Activated CD4-positive, CD25-positive, alpha-beta regulatory T cell treated with anti-CD3 and anti-CD28 coated beads, Interleukin-2, amount 50 U/mL, for 24 hours (primary cell): ENCODE measurements at places on chromosomes 16 and 17.
A peak's percentile ranks its signal among the peaks of the same experiment; 100 is the strongest.

DNA sequence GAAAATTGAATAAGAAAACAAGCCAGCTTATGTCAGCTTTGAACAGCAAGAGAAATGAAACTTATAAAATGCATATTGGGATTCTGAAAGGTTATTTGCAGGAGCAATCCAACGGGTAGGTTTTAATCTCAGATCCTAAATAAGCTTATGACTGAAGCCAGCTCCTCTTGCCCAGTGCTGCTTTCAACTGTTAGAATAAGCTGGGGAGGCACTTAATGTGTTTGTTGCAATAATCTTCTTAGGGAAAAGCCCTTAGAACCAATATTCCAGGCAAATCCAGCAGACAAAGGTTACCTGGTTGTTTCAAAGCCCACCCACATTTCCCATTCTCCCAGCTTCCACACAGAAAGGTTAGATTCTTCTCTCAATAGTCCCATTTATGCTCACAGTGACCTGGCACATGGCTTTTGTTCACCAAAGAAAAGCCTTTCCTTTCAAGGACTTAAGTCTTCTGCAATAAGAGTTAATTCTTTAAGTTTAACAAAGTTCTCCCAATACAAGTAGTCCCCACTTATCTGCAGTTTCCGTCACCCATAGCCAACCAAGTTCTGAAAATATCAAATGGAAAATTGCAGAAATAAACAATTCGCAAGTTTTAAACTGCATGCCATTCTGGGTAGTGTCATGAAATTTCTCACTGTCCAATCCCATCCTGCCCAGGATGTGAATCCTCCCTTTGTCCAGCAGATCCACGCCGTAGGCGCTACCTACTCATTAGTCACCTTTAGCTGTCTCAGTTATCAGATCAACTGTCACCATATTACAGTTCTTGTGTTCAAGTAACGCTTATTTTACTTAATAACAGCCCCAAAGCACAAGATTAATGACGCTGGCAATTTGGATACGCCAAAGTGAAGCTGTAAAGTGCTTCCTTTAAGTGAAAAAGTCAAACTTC lies 5.9 kb downstream of the TEX2 start:
- no peak for ATAC-seq

DNA sequence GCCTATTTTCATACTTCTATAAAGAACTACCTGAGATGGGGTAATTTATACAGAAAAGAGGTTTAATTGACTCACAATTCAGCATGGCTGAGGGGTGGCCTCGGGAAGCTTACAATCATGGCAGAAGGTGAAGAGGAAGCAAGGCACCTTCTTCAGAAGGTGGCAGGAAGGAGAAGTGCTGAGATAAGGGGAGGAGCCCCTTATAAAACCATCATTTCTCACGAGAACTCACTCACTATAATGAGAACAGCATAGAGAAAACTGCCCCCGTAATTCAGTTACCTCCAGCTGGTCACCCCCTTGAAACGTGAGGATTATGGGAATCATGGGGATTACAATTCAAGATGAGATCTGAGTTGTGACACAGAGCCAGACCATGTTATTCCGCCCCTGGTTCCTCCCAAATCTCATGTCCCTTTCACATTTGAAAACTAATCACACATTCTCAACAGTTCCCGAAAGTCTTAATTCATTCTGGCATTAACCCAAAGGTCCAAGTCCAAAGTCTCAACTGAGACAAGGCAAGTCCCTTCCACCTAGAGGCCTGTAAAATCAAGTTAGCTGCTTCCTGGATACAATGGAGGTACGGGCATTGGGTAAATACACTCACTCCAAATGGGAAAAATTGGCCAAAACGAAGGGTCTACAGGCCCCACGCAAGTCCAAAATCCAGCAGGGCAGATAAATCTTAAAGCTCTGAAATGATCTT lies 237.7 kb downstream of the CDH13 start:
- no peak for ATAC-seq

- no peak for ATAC-seq
Measured at GRCh38 chr17:82085931-82086764, 11.9 kb downstream of the FASN start.

GRCh38 chr16:15899538-15900100 lies 11.2 kb upstream of the CEP20 start:
- ATAC-seq = peak; percentile 59

GRCh38 chr16:75471723-75472633 lies 7.5 kb upstream of the TMEM170A start:
- ATAC-seq = peak; percentile 62

DNA sequence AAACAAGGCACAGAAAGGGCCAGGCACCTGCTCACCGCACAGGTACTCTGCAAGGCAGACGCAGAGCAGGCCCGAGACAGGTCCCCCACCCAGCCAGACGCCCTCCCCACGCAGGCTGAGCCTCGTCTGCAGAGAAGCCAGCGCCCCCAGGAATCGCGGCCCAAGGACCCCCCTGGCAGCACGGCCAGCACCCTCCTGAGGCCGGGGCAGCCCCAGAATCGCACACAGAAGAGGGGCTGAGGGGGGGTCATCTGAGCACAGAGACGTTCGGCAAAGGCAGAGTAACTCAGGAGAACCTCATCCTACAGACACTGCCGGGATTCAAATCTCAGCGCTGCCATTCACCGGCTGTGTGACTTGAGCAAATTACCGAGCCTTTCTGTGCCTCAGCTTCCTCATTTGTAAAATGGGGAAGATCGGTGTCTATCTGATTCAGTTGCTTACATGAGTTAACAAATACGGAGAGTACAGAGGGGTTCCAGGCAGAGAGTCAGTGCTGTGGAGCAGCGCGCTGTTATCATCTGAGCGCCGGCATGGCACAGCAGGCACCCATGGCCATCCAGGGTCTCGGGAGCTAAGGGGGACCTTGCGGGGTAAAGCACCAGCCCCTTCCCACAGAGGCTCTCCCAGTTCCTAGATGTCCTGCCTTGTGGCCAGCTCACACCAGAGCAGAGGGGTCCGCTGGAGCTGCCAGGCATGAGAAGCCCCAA lies 10.4 kb downstream of the EMC6 start:
- ATAC-seq = no peak

GRCh38 chr16:66481943-66482390 lies 54.9 kb downstream of the BEAN1 start:
- ATAC-seq = no peak

GRCh38 chr17:29103341-29103740 lies 60.4 kb downstream of the PIPOX start:
- ATAC-seq = no peak

DNA sequence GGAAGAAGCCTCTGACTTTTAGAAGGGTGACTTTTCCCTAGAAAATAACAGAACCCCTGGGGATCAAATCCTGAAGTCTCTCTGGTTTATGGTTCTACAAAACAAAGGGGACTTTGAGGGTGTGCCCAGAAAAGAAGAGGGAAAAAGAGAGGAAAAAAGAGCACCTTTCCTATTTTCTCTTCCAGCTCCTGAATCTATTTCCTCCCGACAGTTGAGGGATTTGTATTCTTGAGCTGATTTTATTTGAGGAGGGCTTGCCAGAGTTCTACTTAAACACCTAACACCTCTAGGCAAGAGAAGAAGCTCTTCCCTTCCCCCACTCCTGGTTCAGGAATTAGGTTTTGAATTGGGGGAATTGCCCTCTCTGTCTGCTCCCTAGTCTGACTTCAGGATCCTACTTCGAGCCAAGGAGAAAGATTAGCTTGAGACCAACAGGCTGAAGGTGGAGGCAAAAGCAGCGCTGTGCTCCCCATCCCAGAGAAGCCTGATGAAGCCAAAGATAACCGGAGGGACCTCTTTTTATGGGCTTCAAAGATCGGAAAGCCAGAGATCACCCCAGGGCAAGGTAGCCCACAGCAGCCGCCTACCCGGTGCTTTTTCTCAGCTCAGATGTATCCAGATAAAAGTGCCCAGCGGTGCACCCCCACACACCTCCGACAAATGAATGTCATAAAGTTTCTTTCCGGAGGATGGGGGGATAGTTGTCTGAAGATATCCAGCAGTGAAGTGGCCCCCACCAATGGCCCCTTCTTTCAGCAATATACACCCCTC lies 796 bp downstream of the HOXB3 start:
- ATAC-seq = no peak

DNA sequence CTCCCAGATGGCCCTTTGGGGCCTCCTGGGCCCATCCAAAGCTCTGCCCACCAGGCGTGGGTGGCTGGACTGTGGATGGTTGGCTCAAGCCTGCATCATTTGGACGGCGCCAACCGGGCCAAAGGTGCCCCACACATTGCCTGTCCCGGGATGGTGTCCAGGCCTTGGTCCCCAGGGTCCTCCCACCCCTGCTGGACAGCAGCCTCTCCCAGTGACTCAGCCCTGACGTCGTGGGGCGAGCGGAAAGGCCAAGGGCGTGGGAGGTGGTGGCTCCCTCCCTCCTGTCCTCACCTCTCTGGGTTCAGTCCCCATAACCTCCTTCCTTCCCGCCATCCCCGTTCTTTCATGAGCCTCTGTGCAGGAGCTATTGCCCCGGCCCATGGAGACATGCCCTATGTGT lies 42.1 kb upstream of the DLX4 start:
- no peak for ATAC-seq

- ATAC-seq = no peak
Measured at GRCh38 chr16:1615761-1616160, 3.6 kb downstream of the CRAMP1 start.

GRCh38 chr16:72091217-72091616 lies 2.2 kb downstream of the TXNL4B start:
- no peak for ATAC-seq

GRCh38 chr16:27690608-27691007 lies 140.7 kb downstream of the KATNIP start:
- ATAC-seq = no peak

GRCh38 chr17:17355426-17355825 lies 52.3 kb downstream of the NT5M start:
- no peak for ATAC-seq

GRCh38 chr17:17125136-17126084 lies 80.7 kb downstream of the PLD6 start:
- peak; percentile 48 for ATAC-seq

DNA sequence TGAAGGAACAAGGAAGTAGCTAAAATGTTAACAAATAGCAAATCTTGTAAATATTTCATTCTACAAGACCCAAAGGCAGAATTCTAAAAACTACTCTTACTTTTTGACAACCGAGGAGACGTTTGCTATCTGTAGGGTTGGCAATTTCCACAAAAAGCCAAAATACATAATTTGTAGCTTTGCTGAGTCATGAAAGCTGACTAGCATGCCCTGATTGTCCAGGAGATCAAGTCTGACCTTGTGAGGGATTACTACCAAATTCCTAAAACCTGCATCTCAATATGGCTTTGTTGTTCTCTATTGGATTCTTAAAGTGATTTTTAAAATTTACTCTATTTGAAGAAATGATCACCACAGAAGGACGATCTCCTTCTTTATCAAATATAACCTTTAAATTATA lies 10.8 kb downstream of the DNAJA2 start:
- ATAC-seq = no peak

- no peak for ATAC-seq
Measured at GRCh38 chr17:63693411-63694113, 6.4 kb downstream of the LIMD2 start.

DNA sequence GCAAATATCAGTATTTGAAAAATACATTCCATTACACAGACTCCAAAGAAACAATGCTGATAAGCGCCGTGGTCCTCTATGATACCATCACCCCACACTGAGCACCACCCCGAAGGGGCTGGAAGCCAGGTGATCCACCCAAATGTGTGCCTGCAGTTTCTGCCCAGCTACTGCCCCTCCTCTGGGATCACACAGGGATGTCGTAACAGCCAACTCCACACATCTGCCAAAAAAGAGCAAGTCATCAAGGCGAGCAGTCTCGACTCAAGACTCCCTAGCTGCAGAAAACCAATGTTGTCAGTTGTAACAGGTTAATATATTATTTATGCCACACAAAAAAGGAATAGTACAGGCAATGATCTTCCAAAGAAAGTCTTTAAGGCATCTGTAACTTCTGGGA lies 21.0 kb downstream of the CYB5D2 start:
- no peak for ATAC-seq

DNA sequence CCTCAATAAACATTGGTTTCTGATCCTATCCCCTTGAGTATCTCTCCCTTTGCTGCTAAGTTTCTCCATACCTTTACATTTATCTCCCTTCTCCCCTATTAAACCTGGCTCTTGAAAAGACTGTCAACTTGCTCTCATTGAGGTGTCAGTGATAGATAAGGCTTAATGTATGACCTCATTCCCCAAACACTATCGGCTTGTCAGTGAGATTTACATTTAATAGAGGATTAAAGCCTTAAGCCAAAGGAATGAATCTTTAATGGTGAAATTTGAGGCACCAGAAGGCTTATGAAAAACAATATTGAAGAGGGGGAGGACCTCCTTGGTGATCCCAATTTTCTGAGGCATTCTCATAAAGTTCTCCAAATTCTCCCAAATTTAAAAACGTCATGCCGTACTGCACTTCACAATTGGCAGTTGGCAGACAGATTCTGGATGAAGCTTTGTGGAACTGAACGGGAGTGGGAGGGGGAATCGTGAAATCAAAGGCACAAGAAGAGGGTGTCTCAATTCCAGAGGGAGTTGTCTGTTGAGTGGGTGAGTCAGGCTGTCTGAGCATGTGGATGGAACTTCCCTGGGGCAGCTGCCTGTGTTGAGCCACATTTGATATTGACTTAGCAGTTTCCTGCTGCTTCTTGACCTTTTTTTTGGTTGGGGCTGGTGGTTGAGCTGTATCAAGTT lies 478.8 kb downstream of the NPIPA7 start:
- no peak for ATAC-seq

DNA sequence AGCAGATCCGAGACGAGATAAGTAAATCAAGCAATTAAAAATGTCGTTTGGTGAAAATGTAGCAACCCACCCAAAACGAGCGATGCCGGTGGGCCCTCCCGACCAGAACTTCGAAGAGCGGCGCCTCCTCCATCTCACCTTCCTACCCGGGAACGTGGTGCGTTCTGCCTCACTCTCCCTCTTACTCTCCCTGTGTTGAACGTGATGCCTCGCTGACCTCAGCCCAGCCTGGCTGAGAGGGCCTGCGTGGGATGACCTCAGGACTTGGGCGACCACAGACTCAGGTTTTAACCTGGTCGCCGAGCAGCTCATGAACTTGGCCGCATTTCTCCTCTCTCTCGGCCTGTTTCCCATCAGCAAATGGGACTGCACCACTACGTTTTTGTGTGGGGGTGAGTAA lies 69.7 kb upstream of the RPL38 start:
- no peak for ATAC-seq

GRCh38 chr16:2177561-2177960 lies 18.8 kb downstream of the CASKIN1 start:
- ATAC-seq = no peak

GRCh38 chr17:76645481-76645880 lies 1.9 kb upstream of the ST6GALNAC1 start:
- ATAC-seq = no peak

GRCh38 chr16:79336437-79337229 lies 263.9 kb downstream of the MAF start:
- no peak for ATAC-seq

DNA sequence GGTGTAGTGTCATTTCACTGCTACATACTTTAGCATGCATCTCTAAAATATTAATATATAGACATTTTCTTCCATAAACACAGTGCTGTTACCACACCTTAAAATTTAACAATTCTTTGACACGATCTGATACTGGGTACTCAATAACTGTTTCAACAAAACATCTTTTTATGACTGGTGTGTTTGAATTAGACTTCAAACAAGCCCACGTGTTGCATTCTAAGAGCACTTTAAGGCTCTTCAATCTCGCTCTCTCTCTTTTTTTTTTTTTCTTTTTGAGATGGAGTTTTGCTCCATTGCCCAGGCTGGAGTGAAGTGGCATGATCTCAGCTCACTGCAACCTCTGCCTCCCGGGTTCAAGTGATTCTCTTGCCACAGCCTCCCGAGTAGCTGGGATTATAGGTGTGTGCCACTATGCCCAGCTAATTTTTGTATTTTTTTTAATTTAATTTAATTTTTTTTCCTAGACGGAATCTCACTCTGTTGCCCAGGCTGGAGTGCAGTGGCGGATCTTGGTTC lies 15.8 kb upstream of the SLC46A1 start:
- ATAC-seq = no peak
